ENCODE measurements at places on chromosomes 3 and 15.

DNA sequence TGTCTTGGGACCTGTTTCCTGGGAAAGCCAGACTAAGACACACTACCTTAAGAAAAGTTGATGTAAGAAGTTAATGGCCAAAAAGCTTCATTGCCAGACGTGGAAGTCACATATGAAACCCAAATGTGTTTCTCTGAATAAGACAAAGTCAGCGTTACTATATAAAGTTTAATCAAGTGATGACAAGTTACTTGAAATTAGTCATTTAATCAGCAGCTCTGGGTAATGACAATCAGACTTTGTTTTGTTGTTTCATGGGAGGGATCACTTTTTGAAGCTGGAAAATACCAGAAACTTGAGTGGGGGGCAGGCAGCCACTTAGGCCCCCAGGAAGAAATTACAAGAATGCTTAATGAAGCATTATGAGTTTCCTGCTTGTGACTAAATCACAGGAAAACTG lies 218.6 kb downstream of the PTPRG start:
- no peak for DNase-seq

DNA sequence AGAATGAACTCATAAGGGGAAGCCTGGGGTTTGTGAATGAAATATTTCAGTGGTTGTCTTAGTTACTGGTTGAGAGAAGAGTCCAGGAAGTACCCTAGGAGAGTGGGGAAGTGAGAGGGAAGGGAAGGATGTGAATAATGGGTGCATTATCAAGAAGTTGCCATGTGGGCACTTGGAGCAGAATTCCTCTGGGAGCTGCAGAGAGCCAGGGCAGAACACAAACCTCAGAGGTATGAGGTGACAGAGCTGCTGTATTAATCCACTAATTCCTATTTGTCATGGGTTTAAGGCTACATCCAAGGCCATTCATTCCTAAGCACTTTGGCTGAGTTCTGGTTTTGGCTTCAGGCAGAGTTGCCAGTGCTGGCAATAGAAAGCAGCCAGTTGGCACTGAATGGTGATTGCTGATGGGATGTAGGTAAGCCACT lies 29.0 kb downstream of the NDUFB4 start:
- DNase-seq, result no peak

- no peak for DNase-seq
Observed at GRCh38 chr3:138921316-138922292, 25.3 kb downstream of the FOXL2 start.

GRCh38 chr15:40763801-40764628 lies at the start of gene GCHFR:
GCHFR (plus strand) TSS chr15:40764068; CDS start chr15:40764181, 113 bp downstream.
- DNase-seq, result no peak

- no peak for DNase-seq
Observed at GRCh38 chr15:53979051-53979788, 979 bp downstream of the UNC13C start.

DNA sequence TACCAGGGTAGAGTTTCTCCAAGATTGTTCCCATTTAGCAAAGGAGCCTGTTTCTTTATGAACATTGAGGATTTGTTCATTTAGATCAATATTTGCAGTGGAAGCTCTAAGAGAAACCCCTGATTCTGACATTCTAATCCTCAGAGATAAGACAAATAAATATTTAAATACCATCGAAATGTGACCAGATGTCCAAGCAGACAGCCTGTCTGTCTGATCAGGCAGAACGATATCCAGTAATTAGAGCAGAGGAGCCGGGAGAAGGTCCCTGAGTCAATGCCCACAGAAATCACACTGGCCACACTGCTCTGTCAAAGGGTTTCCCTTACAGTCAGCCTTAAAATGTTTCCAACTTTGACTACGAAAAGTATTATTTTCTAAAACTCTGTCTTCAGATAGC lies 15.7 kb upstream of the ARPIN start:
- DNase-seq, result no peak

- DNase-seq, result no peak
Observed at GRCh38 chr3:11350374-11350773, 78.2 kb downstream of the ATG7 start.

GRCh38 chr3:94965867-94966475 lies 903.1 kb downstream of the NSUN3 start:
- DNase-seq, result no peak

DNA sequence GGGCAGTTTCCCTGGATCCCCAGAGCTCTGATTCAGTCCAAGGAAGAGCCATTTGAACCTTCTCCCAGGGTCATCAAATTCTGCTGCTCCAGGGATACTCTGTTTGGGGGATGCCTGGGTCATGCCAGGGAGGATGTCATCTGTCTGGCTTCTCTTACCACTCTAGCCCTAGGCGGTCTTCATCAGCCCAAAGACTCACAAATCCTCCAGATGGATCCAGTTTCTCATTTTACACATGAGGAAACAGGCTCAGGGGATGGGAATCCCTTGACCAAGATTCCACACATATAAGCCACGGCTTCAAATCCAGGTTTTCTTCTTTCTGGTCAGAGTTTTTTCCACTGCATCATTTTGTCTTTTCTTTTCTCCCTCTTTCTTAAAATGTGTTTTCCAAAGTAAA lies 36.7 kb downstream of the SLC28A1 start:
- no peak for DNase-seq

DNA sequence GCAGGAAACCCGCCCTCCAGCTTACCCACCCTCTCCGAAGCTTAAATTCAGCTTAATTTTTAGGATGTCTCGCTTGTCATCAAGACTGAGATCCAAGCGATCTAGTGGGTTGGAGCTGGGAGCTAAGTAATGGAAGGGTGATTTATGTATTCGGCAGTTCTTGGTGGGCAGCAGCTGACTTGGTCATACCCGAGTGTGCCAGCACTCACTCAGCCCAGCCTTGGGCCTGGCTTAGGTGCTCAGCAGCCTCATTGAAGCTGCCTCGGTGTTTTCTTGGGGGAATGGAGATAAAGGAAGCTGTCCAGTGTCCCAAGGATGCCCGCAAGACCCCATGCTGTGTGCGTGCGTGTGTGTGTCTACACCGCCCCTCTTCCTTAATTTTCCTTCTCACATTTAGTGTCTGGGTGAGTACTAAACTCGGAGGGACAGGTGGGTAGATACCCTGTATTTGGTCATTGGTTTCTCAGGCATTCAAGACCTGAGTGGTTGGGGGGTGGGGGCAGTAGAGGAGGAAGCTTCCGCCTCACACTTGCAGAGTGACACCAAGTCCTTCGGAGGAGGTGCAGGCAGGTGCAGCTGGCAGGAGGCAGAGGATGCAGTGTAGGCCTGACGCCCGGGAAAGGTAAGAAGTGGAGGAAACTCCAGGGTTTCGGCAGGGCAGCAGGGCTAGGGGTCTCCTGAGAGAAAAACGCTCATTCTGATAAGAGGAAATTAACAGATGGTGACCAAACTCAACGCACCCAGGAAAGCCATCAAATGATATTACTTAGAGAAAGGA lies 92.8 kb downstream of the PCSK6 start:
- DNase-seq, result no peak

GRCh38 chr15:86433983-86434382 lies 354.3 kb downstream of the AGBL1 start:
- DNase-seq, result no peak

GRCh38 chr3:29397406-29397805 lies 116.5 kb downstream of the RBMS3 start:
- DNase-seq, result no peak

Data from AML-193 (cell line).